IMR-90 (cell line): ENCODE measurements at places on chromosomes 16 and 17. TPM values are rescaled to one million over a fixed set of nuclear protein-coding genes. Genes with fewer than 3 reads are reported as not detected.

GRCh38 chr16:27241658-27242057 is 26.9 kb downstream of the NSMCE1 start:
- DNase-seq: peak; percentile 29

DNA sequence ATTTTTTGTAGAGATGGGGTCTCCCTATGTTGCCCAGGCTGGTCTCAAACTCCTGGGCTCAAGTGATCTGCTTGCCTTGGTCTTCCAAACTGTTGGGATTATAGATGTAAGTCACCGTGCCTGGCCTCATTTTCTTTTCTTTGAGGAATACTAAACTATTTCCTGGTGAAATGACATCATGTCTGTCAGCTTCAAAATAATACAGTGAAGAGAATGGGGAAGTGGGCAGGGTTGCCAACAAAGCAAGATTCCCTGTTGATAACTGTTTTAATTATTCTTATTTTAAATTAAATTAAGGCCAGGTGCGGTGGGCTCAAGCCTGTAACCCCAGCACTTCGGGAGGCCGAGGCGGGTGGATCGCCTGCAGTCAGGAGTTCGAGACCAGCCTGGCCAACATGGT is 21.1 kb downstream of the PIPOX start:
- DNase-seq: no peak

- no peak for DNase-seq
These were observed 264.0 kb upstream of the CCL2 start for GRCh38 chr17:33990943-33991706.

DNA sequence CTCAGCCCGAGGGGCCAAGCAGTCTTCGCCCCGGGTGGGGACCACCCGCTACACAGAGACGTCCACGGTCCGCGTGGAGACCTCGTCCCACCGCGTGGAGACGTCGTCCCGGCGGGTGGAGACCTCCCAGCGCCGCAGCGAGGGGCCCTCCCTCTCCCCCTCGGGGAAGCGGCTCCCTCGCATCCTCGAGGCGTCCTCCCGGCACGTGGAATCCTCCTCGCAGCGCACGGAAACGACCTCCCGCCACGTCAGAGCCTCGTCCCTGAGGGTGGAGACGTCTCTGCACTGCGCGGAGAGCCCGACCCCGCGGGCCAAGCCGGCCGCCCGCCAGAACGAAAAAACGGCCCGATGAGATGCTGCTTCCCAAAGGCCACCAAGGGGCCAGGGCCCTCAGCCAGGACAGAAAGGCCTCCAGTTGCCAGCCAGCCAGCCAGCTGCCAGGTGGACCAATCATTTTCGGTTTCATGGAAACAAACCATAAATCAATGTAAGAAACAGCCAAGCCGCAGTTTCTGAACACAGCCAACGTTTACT is 424 bp downstream of the C17orf100 start:
- DNase-seq: peak; percentile 11

Gene DNAJC7
- polyA plus RNA-seq: 42.3 and 49.3 TPM in 2 replicates

Gene XYLT1
- polyA plus RNA-seq: 9.0 and 9.7 TPM in 2 replicates

DNA sequence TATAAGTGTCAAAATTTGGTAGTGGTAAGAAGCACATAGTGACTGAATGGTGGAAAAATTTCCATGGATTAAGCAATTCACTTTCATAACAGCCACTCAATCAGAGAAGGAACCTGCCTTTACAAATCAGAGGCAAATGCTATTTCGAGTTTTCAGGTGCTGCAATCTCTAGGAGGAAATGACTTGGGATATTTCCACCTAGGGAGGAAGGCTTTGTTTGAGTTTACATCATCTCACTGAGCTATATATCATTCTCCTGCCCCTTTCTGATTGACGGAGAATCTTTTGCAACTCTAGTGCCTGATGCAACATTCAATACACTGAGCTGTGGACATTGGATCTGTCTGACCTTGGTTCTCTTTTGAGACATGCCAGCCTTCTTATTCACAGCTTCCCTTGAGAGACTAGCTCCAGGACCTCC is 26.3 kb downstream of the MARCHF10 start:
- peak; percentile 36 for DNase-seq

DNA sequence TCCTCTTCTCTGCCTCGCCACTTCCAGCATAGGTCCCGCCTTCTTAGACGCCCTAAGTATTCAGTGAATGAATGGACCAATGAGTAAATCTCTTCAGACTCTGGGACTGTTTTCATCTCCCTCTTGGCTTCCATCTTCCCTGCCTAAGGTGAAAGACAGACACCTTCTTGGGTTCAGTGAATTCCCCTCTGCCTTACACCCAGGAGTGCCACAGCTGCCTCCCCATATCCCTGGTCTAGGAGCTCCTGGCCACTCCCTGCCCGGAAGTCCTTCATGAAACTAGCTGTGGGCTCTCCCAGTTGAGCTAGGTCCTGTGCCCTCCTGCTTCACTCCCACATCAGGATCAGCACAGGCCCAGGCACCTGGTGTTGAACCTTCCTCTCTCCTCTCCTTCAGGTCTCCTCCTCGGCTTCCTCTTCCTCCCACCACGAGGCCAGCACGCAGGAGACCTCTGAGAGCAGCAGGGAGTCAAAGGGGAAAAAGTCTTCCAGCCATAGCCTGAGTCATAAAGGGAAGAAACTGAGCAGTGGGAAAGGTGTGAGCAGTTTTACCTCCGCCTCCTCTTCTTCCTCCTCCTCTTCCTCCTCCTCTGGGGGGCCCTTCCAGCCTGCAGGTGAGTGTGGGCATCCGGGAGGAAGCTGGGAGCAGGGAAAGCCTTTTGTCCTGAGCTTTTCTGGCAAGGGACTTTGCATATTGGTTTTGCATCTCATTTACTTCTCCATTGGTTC is 10.3 kb downstream of the MLLT6 start:
- DNase-seq: no peak

DNA sequence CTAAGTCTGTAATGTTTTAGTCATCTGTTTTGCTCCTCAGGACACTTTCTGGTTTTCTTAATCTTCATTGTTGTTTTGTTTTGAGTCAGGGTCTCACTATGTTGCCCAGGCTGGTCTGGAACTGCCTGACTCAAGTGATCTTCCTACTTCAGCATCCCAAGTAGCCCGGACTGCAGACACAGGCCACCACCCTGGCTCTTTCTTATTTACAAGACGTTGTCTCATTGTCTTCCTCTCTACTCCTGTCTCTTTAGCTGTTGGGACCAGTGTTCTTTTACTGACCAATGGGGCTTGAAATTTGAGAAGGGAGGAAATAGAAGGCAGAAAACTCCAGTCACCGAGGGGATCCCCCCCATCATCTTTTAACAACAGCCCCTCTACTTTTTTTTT is 1.2 kb downstream of the SCPEP1 start:
- no peak for DNase-seq

Gene DBF4B
- 10.2 and 10.7 TPM in 2 replicates for polyA plus RNA-seq

Gene VWA3A
- polyA plus RNA-seq: 0.01 TPM in 1 of 2 replicates, not detected in the other

GRCh38 chr17:64492481-64493109 is 4.3 kb downstream of the POLG2 start:
- no peak for DNase-seq
